Epithelial cell of proximal tubule (primary cell): ENCODE measurements at places on chromosomes 7 and 10.

DNA sequence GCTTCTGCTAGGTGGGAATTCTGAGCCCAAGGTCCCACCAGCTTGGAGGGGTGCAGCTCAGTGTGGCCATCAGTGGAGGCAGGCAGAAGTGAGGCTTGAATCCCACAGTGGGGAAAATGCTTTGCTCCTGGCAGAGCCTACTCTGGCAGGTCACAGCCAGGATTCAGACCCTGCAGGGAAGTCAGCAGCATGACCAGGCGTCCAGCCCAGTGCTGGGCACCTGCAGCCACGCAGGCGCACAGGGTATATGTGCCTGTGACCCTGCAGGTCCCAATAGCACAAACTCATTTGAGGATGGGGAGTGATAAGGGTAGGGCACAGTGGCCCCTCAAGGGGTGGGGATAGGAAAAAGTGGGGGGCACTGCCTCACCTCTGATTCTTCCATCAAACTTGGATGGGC lies 8.4 kb upstream of the AEBP1 start:
- DNase-seq = no peak

- DNase-seq = peak; percentile 19
These were observed 132.6 kb upstream of the ZEB1 start for GRCh38 chr10:31186225-31187000.

DNA sequence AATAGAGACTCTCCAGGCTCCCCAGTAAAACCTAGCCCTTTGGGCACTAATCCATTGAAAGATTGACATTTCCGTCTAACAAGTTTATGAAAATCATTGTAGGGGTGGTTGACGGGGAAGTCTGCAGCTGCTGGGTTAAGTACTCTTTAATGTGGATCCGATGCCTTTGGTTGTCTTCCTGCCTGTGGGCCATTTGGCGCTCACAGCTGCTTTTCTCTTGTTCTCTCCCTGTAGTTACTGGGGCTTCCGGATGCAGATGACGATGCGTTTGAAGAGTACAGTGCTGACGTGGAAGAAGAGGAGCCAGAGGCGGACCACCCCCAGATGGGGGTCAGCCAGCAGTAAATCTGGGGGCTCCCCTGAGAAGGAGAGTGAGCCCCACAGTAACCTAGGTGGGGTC lies 22.4 kb downstream of the MTURN start:
- no peak for DNase-seq

- DNase-seq = no peak
These were observed 166.2 kb downstream of the PKD1L1 start for GRCh38 chr7:47782022-47782421.

DNA sequence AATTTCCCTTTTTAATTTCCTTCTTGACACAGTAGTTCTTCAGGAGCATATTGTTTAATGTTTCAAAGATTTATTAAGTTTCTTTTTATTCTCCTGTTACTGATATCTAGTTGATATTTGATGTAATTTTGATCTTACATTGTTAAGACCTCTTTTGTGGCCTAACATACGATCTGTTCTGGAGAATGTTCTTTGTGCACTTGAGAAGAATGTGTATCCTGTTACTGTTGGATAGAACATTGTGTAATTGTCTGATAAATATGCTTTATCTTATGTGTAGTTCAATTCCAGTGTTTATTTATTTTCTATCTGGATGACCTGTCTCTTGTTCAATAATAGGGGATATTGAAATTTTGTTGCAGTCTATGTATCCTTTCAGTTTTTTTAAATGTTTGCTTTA lies 106.7 kb downstream of the ITGB1 start:
- DNase-seq = no peak

GRCh38 chr7:66237906-66238772 lies 33.0 kb downstream of the TPST1 start:
- DNase-seq = no peak

- no peak for DNase-seq
These were observed 90.3 kb downstream of the CCNY start for GRCh38 chr10:35426657-35427056.
